Transverse colon (tissue), 4 donors: ENCODE measurements at places on chromosomes 6 and 20. TPM values are rescaled to one million over a fixed set of nuclear protein-coding genes. Genes with fewer than 3 reads are reported as not detected.
A peak's percentile ranks its signal among the peaks of the same experiment; 100 is the strongest.

DNA sequence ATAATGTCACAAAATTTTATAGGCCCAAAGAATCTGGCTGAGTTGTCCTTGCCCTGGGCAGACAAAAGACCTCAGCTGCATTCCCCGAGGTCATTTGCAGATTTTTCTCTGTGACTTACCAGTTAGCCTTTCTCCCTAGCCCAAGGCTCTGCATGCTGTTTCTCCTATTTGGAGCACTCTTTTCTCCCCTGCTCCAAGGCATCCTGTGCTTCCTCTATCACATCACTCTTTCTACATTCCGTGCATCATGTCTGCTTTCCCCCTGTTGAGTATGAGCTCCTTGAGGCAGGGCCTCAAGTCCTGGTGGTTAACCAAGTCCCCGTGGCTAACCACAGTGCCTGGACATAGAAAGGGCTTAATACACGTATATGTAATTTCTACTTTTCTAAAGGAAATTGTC is 593 bp upstream of the GSTA3 start:
- no peaks in the 10 kb centered on the region for H3K36me3 ChIP-seq
- H3K27me3 ChIP-seq: no peaks in the 10 kb centered on the region
- no peak for DNase-seq
- H3K27ac ChIP-seq: no peak overlapping the region
- no peaks in the 10 kb centered on the region for H3K4me1 ChIP-seq

The PRL gene
- total RNA-seq: not detected

The EYA4 gene
- not detected for total RNA-seq

DNA sequence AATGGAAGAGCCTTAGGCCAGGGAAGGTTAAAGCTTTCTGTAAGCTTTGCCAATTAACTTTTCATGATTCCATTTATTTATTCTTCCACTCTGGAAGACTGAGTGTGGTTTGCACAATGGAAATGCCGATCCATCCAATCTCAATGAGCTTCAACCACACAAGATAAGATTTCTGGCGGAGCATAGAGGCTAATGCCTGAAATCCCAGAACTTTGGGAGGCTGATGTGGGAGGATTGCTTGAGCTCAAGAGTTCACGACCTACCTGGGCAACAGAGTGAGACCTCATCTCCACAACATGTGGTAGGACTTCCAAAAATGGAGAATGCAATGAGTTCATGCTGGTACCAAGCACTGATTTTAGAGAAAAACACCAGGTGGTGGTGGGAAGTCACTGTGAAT is 6.2 kb downstream of the ENPP1 start:
- no peak overlapping the region for H3K27ac ChIP-seq
- no peaks in the 10 kb centered on the region for H3K36me3 ChIP-seq
- H3K4me1 ChIP-seq: no peaks in the 10 kb centered on the region
- H3K4me3 ChIP-seq: no peak overlapping the region
- H3K27me3 ChIP-seq: no peaks in the 10 kb centered on the region

The FAM83D gene
- total RNA-seq: 10.0 TPM

- peak; percentile 84 for DNase-seq
- H3K27ac ChIP-seq: peak overlapping the region; percentile 93
- no peaks in the 10 kb centered on the region for H3K27me3 ChIP-seq
- peak overlapping the region; percentile 65 for H3K4me3 ChIP-seq
- peaks cover 15% of the 10 kb centered on the region for H3K4me1 ChIP-seq
Observed at GRCh38 chr6:138692978-138693909, 80.3 kb upstream of the CCDC28A start.

GRCh38 chr6:18328540-18328939 is 58.6 kb upstream of the RNF144B start:
- peak overlapping the region; percentile 56 for H3K27ac ChIP-seq
- H3K4me3 ChIP-seq: no peak overlapping the region
- no peaks in the 10 kb centered on the region for H3K36me3 ChIP-seq
- H3K27me3 ChIP-seq: no peaks in the 10 kb centered on the region
- no peaks in the 10 kb centered on the region for H3K4me1 ChIP-seq
- no peak for DNase-seq

GRCh38 chr6:165663736-165664558 is 906 bp upstream of the PDE10A start:
- no peak overlapping the region for H3K4me3 ChIP-seq
- no peaks in the 10 kb centered on the region for H3K36me3 ChIP-seq
- no peak for DNase-seq
- H3K27me3 ChIP-seq: peaks cover 92% of the 10 kb centered on the region
- peaks cover 29% of the 10 kb centered on the region for H3K4me1 ChIP-seq

The MUC21 gene
- total RNA-seq: not detected

The ZC2HC1B gene
- total RNA-seq: not detected

DNA sequence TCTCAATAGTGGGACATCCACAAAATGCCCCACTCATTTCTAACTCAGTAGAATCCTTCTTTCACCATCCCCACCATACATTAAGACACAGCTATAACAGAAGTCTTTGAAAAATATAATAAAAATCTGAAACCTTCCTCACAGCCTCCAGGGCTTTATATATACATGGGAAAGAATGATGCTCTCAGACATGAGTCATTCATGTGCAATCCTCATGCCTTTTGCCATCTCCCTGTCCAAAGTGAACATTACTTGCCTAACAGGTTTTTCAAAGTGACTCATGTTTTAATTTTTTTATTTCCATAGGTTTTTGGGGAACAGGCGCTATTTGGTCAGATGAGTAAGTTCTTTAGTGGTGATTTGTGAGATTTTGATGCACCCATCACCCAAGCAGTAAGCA is 162.7 kb downstream of the RALGAPA2 start:
- no peaks in the 10 kb centered on the region for H3K27me3 ChIP-seq
- H3K4me3 ChIP-seq: no peak overlapping the region
- no peak for DNase-seq
- H3K4me1 ChIP-seq: peaks cover 26% of the 10 kb centered on the region
- H3K27ac ChIP-seq: no peak overlapping the region

- H3K4me3 ChIP-seq: peak overlapping the region; percentile 71
- peaks cover 7% of the 10 kb centered on the region for H3K4me1 ChIP-seq
- DNase-seq: peak; percentile 79
- H3K27ac ChIP-seq: peak overlapping the region; percentile 98
Observed at GRCh38 chr20:45933266-45934045, 1.0 kb upstream of the PCIF1 start.

GRCh38 chr20:34824452-34824805 is 1.0 kb downstream of the NCOA6 start:
- H3K27me3 ChIP-seq: no peaks in the 10 kb centered on the region
- H3K36me3 ChIP-seq: no peaks in the 10 kb centered on the region
- peak overlapping the region; percentile 93 for H3K27ac ChIP-seq

DNA sequence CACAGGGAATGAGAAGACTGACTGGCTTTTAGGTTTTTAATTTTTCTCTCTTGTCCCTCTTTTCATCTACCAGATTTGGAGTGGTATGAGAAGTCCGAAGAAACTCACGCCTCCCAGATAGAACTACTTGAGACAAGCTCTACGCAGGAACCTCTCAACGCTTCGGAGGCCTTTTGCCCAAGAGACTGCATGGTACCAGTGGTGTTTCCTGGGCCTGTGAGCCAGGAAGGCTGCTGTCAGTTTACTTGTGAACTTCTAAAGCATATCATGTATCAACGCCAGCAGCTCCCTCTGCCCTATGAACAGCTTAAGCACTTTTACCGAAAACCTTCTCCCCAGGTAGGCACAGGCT is 644 bp downstream of the MAD2L1BP start:
- peak overlapping the region; percentile 91 for H3K4me3 ChIP-seq
- H3K27ac ChIP-seq: peak overlapping the region; percentile 90
- H3K27me3 ChIP-seq: no peaks in the 10 kb centered on the region

- DNase-seq: peak; percentile 47
- H3K36me3 ChIP-seq: no peaks in the 10 kb centered on the region
- peaks cover 4% of the 10 kb centered on the region for H3K4me1 ChIP-seq
- no peaks in the 10 kb centered on the region for H3K27me3 ChIP-seq
- H3K27ac ChIP-seq: no peak overlapping the region
- no peak overlapping the region for H3K4me3 ChIP-seq
Observed at GRCh38 chr6:137927777-137928218, 60.7 kb downstream of the TNFAIP3 start.

DNA sequence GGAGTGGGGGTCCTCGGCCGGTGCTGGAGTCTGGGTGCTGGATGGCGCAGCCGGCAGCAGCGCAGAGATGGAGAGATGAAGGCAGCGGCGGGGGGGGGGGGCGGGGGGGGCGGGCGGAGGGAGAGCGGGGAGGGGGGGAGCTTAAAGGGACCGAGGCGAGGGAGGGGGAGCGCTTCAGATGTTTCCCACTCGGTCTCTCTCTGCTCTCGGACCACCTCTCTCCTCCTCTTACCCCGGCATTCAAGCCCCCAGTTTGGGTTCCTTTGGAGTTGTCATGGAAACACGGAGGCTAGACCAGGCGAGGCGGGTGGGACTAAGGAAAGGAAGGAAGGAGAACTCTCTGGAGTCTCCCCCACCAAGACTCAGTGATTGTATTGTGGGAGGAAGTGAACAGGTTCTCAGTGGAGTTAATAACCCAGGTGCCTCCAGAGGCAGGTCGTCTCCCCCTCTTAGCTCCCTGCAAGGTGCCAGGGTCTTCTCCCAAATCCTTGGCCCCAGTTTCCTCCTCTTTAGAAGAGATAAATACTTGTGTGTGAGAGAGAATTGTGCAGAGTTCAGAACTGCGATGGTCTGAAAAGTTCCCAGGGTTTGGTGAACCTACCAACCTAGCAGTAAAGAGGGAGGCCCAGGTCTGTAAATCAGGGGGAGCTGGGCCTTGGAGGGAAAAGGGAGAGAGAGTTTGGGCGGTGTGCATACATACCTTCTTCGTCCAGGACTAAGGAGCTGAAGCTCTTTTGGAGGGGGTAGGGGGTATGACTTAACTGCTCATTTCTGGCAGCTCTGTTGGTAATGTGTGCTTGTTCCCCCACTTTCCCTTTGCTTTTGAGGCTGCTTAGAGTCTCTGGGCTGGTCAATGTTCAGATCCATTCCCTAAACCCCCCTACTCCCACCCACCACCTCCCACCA is at the start of gene PRRT1:
Gene PRRT1 (minus strand): TSS at position 77 of the 906 bp plus-strand sequence. CDS start 112 bp downstream, outside the sequence.
- H3K4me1 ChIP-seq: peaks cover 38% of the 10 kb centered on the region
- H3K27ac ChIP-seq: peak within 1 kb of the TSS; percentile 85
- H3K36me3 ChIP-seq: no peaks in the 10 kb centered on the region
- peak within 1 kb of the TSS; percentile 48 for H3K4me3 ChIP-seq

DNA sequence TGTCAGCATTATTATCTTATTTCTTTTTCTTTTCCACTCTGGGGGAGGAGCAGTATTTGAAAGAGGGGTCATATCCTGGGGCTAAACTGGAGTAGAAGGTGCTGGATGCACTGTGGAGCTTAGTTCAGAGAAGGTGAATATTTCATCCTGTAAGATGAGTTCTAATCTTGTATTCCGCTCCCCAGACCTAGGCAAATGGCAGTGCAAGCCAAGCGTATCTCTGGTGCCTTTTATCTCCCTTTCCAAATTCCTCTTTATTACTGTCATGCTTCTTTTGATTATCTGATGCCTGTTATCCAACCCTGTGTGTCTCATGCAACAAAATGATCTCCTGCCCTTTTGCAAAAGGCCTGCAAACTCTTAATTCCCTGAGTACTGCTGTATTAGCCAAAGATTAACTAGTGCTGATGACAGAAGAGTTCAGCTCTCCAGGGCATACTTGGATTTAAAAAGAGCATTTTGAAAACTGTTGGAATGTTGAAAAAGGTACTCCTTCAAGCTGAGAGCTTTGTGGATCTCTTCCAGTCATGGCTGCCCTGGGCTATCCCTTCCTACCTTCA is 138.0 kb downstream of the CARMIL1 start:
- H3K36me3 ChIP-seq: no peaks in the 10 kb centered on the region
- H3K27ac ChIP-seq: no peak overlapping the region
- peaks cover 17% of the 10 kb centered on the region for H3K4me1 ChIP-seq
- no peaks in the 10 kb centered on the region for H3K27me3 ChIP-seq
- no peak for DNase-seq

DNA sequence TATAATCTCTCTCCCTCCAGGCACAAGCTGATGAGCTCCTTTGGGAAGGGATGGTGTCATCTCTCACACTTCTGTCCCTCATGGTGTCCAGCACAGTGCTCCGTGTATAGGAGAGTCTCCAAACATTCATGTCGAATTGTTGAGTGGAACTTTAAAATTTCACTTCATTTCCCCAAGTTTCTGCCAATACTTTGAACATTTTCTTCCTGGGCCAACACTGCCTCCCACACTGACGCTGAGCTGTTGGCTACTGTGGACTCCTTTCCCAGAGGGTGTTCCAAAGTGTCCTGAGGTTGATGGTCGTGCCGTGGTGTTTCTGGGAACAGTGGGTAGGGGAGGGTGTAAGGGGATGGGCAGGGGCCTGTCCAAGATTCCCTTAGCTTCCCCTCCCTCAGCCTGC is 122.7 kb downstream of the TIAM2 start:
- no peaks in the 10 kb centered on the region for H3K4me1 ChIP-seq
- H3K36me3 ChIP-seq: no peaks in the 10 kb centered on the region
- no peak overlapping the region for H3K4me3 ChIP-seq

DNA sequence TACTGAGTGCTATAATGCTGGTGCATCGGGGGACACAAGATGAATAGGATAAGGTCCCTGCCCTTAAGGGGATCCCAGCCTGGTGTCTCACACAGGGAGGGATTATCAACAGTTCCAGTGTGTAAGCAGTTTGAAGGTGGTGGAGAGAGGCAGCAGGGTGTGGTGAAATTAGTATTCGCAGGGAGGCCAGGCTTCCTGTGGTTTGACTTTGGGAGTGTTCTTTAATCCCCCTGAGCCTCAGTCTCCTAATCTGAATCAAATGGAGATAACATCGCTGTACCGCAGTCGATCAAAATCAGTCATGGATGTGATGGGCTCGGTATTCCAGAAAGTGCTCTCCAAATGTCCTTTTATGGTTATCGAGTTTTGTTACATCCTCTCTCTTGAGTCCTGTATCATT is 288.1 kb upstream of the SUPT3H start:
- no peak overlapping the region for H3K27ac ChIP-seq
- peaks cover 36% of the 10 kb centered on the region for H3K27me3 ChIP-seq
- no peak for DNase-seq
- H3K4me1 ChIP-seq: peaks cover 8% of the 10 kb centered on the region

DNA sequence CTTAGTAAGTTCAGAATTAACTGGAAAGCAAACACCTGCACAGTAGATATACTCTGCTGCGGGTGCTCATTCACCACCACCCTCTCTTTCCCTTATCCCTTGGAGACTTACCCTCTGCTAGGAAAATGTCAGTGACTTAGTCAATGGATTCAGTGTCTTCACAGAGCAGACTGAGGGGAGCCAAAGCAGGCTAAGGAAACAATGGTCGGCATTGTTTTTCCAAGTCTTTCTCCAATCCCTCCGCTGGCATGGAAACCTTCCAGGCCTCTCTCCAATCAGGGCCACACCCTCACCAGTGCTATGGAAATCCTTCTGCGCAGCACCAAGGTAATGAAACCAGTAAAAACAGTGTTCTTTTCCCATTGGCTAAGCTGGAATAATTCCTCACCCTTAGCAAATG is 531.2 kb downstream of the TFAP2B start:
- no peaks in the 10 kb centered on the region for H3K27me3 ChIP-seq
- H3K36me3 ChIP-seq: no peaks in the 10 kb centered on the region

- no peak overlapping the region for H3K4me3 ChIP-seq
- H3K27ac ChIP-seq: no peak overlapping the region
- no peak for DNase-seq
- H3K36me3 ChIP-seq: no peaks in the 10 kb centered on the region
- H3K27me3 ChIP-seq: peaks cover 17% of the 10 kb centered on the region
- H3K4me1 ChIP-seq: no peaks in the 10 kb centered on the region
Observed at GRCh38 chr6:38990475-38990874, 58.1 kb upstream of the GLP1R start.

The SMIM29 gene
- 10.3 TPM for total RNA-seq

- no peak for DNase-seq
- H3K36me3 ChIP-seq: no peaks in the 10 kb centered on the region
- H3K27me3 ChIP-seq: no peaks in the 10 kb centered on the region
- H3K27ac ChIP-seq: no peak overlapping the region
Observed at GRCh38 chr6:84042603-84043002, 9.0 kb downstream of the MRAP2 start.

The WFDC12 gene
- not detected for total RNA-seq

The CST2 gene
- total RNA-seq: not detected

GRCh38 chr20:61476956-61477355 is 224.9 kb downstream of the CDH4 start:
- H3K27me3 ChIP-seq: no peaks in the 10 kb centered on the region
- no peak overlapping the region for H3K27ac ChIP-seq
- no peak for DNase-seq
